ENCODE measurements at places on chromosomes 12 and 14. TPM values are rescaled to one million over a fixed set of nuclear protein-coding genes. Genes with fewer than 3 reads are reported as not detected.

DNA sequence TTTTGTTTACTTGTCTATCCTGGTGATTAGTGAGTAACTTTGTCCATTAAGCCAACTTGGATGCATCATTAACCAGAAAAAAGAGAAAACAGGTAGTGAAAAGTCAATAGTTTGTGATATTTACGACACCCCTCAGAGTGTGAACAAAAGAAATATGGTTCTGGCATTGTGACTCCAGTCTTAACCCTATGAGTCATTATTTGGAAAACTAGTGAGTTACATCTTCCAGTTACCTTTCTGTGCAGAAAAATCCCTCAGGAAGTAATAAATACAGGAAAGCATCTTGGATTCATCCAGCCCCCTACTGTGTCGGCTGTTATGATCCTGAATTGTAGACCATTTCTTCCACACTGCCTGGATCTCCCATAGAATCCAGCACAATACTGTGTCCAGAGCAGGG, 379.1 kb downstream of the GALC start:
- no peak for DNase-seq

- no peak for DNase-seq
These were observed 36.8 kb downstream of the CCDC88C start for GRCh38 chr14:91380610-91381371.

GPR68 gene
- not detected for total RNA-seq

PLEKHD1 gene
- total RNA-seq = 0.10 TPM

DIO2 gene
- total RNA-seq = 30.1 TPM
